Cardiac muscle cell (in vitro differentiated cells and primary cell): ENCODE measurements at places on chromosomes 5 and 9. TPM values are rescaled to one million over a fixed set of nuclear protein-coding genes. Genes with fewer than 3 reads are reported as not detected.

Gene OGN
- polyA plus RNA-seq, result 0.27 and 0.35 TPM in 2 replicates

Gene LCN1
- polyA plus RNA-seq, result 0.37 and 1.2 TPM in 2 replicates

Gene SHISAL2B
- polyA plus RNA-seq, result 0.36 and 1.6 TPM in 2 replicates

Gene WNT8A
- not detected in 2 replicates for polyA plus RNA-seq

Gene PPIC
- 276 and 293 TPM in 2 replicates for polyA plus RNA-seq

Gene C8G
- polyA plus RNA-seq, result 1.2 and 4.4 TPM in 2 replicates

Gene SV2C
- 0.13 TPM in 1 of 2 replicates, not detected in the other for polyA plus RNA-seq

Gene ARID3C
- polyA plus RNA-seq, result 1.4 TPM in 1 of 2 replicates, not detected in the other

Gene UBQLN1
- 38.0 and 50.9 TPM in 2 replicates for polyA plus RNA-seq
